Sigmoid colon (tissue), 7 donors: ENCODE measurements at places on chromosomes 4 and X. TPM values are rescaled to one million over a fixed set of nuclear protein-coding genes. Genes with fewer than 3 reads are reported as not detected.

Gene FRMPD3
- 0.14 TPM for total RNA-seq

Gene IL2
- total RNA-seq = not detected

Gene IBSP
- not detected for total RNA-seq

Gene KIF4A
- 0.55 TPM for total RNA-seq

Gene STOX2
- total RNA-seq = 5.0 TPM

Gene TMEM35A
- total RNA-seq = 39.2 TPM

Gene DNAAF6
- not detected for total RNA-seq

Gene FOXP3
- total RNA-seq = not detected

Gene FAM9B
- total RNA-seq = not detected

Gene HDX
- 7.5 TPM for total RNA-seq

Gene CXorf66
- not detected for total RNA-seq
